ENCODE measurements at places on chromosomes 13 and 19.

- DNase-seq = no peak
Observed at GRCh38 chr19:17197666-17198065, 17.5 kb upstream of the USE1 start.

- DNase-seq = no peak
Observed at GRCh38 chr13:84946192-84946591, 853.0 kb downstream of the SLITRK6 start.

- no peak for DNase-seq
Observed at GRCh38 chr13:46320406-46320805, 66.6 kb downstream of the RUBCNL start.

GRCh38 chr19:39307822-39308530 lies 11.8 kb downstream of the IFNL1 start:
- DNase-seq = no peak

- DNase-seq = no peak
Observed at GRCh38 chr19:49806620-49806959, 6.5 kb downstream of the FUZ start.

DNA sequence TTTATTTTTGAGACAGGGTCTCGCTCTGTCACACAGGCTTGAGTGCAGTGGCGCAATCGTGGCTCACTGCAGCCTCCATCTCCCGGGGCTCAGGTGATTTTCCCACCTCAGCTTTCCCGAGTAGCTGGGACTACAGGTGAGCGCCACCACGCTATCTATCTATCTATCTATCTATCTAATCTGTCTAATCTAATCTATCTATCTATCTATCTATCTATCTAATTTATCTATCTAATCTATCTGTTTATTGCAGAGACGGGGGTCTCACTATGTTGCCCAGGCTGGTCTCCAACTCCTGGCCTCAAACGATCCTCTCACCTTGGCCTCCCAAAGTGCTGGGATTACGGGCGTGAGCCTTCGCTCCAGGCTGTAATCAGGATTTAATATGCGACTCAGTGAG lies 587 bp downstream of the ZNF613 start:
- no peak for DNase-seq

DNA sequence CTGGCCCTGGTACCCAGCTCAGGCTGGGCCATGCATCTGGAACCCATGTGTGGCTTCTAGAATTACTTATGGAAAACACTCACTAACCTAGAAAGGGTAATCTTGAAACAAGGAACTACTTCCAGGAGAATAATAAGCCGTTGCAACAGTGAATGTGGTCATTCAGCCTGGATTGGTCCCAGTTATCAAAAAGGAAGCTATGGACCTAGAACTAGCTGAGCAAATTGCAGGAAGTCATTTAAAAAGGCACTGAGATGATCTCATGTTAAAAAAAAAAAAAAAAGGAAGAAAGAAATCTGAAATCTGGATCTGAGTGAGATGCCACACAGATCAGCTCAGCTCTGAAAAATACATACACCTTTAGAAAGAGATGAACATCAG lies 59.6 kb downstream of the DCT start:
- DNase-seq = no peak

- DNase-seq = no peak
Observed at GRCh38 chr19:36113894-36114720, 568 bp downstream of the POLR2I start.

GRCh38 chr13:71339005-71339404 lies 528.0 kb downstream of the DACH1 start:
- no peak for DNase-seq

GRCh38 chr13:106133025-106133424 lies 402.4 kb downstream of the EFNB2 start:
- DNase-seq = no peak

DNA sequence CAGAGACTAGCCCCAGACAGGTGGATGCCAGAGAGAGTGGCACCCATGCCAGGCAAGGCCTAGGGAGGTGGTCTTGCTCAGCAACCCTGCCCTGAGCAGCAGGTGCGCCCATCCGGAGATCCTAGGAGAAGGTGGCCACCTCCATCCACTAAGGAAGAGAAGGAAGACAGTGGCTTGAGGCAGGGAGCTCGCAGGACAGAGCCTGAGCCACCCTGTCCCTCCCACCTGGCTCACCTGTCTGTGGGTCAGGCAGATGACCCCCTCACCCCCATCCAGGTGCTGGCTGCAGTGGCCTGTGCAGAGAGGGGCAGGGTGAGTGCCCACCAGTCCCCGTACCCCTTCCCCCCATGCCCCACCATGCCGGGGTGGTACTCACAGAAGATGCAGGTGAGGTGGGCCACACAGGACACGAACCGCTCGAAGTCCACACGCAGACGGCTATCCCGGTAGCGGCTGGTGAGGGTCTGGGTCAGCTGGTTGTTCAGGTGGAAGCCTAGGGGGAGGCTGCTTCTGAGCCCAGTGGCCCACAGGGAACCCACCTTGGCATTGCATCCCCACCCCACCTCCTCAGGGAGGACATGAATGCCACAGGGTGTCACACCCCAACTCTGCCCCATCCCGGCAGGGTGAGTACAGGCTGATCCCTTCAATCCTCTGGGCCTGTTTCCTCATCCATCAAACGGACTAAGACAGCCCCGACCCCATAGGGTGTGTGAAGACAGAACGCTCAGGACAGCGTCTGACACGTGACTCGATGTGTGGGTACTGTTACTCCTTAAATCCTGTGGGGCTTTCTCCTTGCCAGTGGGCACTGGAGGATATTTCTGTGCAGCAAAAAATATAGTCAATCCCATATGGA lies 13.3 kb downstream of the CAPN12 start:
- DNase-seq = no peak

GRCh38 chr13:41496420-41497234 lies 39.3 kb downstream of the RGCC start:
- no peak for DNase-seq

GRCh38 chr19:52670046-52670445 lies 31.9 kb upstream of the ZNF83 start:
- DNase-seq = no peak

DNA sequence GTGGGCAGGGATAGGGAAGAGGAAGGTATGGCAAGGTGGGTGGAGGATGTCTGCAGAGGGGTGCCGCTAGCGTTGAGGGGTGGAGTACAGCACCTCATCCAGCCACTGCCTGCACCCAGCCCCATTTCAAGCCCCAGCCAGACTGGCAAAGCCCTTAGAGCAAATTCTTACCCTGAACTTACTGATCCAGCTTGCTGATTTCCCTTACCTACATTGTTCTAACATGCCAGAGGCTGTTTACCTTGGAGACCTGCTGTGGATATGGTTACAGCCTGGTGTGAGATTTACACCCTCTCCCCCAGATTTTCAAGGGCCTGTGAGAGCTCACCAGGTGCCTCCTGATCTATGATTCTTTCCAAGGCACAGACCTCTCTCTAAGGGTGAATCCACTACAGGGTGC lies 86.0 kb downstream of the ZNF726 start:
- no peak for DNase-seq

DNA sequence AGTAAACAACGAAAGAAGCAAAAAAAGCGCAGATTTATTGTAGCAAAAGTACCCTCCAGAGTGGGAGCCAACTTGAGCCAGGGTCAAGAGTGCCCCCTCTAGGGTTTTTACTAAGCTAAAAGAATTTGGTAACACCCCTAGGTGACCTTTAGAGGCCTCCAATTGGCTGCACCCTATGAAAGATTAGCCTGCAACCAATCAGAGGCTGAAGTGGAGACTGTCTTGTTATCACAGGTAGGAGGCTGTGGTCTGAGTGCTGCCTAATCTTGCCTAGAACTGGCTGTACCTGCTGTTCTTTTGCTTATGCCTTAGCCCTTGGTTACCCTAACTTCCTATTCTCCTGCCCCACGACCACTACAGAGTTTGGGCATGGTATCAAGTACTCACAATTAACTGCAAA lies 38.3 kb downstream of the ANKRD10 start:
- no peak for DNase-seq

- DNase-seq = no peak
Observed at GRCh38 chr19:10560154-10560553, 5.7 kb downstream of the KRI1 start.

GRCh38 chr19:8675066-8675465 lies 23.5 kb downstream of the ACTL9 start:
- no peak for DNase-seq

DNA sequence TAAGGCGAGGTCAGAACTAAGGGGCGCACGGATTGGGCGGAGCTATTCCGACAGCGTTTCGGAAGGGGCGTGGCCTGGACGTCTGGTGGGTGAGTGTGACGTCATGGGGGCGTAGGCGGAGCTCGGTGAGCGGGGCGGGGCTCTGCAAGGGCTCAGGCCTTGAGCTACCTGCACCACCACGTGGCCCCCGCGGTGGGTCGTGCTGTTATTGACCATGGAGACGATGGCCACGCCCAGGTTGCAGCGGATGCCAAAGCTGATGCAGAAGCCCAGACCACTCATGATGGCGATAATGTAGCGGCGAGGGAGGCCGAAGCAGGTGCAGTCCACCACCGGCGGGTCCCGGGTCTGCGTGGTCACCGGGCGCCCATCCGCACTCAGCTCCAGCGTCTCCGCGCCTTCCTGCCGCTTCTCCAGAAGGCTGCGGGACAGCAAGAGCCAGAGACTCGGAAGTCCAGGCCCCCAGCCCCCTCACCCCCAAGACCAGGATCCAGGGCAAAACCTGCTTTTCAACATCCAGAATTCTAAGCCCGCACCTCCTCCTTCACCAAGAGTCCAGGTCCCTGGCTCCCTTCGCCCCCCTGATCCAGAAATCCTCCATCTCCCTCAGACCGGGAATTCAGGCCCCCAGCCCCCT lies 4.8 kb downstream of the SLC17A7 start:
- DNase-seq = no peak

DNA sequence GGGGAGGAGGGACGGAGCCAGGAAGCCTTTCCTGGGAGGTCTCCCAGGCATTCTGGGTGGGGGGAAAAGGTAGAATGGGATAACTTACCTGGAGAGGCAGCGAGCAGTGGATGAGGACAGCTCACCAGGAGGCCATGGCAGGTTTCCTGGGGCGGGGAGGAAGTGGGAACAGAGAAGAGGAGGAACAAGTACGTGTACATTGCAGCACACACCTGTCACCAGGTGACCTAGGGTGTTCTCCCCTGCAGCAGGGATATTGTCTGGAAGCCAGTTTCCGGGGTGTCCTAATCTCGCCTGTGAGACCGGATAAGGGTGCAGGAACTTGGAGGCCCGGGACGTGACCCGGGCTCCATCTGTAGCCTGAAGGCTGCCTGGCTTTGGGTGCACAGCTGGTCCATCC lies at the start of gene FUT3:
Gene FUT3 (minus strand): TSS at position 148 of the 400 bp plus-strand sequence.
- DNase-seq = no peak

- no peak for DNase-seq
Observed at GRCh38 chr13:111117961-111118360, 2.9 kb downstream of the ARHGEF7 start.

DNA sequence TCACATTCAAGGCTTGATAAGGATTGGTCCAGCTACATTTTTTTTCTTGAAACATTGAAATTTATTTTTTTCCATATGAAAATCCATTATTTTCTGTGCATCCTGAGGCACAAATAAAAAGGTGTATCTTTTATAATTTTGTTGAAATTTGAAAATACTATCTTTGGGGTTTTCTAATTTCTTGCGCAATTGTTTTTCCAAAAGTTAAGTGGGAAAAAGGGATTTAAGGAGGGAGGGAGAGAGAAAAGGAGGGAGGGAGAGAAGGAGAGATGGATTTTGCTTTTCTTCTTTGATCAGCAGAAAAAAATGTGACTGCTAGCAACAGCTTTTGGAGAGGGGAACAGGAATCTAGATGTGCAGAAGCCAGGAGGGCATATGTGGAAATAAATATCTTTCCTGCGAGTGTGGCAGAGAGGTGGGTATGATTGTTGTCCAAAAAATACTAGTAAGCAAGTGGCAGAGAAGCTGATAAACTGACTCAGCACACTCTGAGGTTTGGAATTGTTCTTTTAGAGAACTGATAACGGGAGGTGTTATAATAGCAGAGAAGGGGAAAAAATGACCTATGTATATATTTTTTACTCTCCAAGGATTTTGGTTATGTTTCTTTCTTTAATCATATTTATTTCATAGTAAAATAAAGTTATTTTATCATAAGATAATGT lies 61.2 kb upstream of the EDNRB start:
- no peak for DNase-seq

- no peak for DNase-seq
Observed at GRCh38 chr19:40193587-40193849, 2.3 kb downstream of the MAP3K10 start.

- DNase-seq = no peak
Observed at GRCh38 chr13:21557995-21558394, 46.0 kb downstream of the MICU2 start.

GRCh38 chr13:37535501-37535900 lies 63.1 kb downstream of the POSTN start:
- DNase-seq = no peak

DNA sequence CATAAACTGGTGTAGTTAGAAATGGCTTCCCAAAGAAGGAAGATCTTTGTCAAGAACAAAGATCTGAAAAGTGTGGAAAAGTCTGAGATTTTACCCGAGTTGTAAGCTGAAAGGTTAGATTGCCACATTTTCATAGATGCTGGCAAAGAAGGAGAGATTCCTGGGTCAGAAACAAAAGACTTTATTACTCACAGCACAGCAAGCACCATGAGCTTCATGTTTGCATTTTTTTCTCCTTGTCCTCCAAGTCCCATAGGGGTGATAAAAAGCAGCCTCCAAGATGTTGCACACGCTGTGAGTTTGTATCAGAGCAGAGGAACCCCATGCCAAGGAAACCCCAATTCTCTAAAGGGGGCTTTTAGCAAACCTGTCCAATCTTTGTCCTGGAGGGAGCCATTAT lies 29.3 kb downstream of the MZT1 start:
- no peak for DNase-seq

GRCh38 chr19:28961772-28962500 lies 251.0 kb downstream of the UQCRFS1 start:
- DNase-seq = no peak

GRCh38 chr13:75481176-75482069 lies 546 bp downstream of the TBC1D4 start:
- DNase-seq = no peak

DNA sequence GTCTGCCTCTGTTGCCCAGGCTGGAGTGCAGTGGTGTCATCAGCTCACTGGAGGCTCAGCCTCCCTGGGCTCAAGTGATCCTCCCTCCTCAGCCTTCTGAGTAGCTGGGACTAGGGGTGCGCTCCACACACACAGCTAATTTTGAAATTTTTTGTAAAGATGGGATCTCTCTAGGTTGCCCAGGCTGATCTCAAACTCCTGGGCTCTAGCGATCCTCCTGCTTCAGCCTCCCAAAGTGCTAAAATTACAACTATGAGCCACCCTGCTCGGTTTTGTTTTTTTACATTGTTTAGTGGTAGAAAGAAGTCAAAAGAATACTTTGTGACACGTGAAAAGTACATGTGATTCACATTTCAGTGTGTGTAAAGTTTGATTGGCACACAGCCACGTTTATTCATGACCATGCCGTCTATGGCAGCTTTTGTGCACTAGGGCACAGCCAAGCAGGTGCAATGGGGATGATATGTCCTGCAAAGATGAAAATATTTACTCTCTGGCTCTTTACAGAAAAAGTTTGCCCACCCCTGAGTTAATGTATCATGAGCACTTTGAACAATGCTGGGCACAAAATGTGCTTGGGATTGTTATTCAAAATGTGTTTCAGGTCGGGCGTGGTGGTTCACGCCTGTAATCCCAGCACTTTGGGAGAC lies 16.2 kb upstream of the NFIC start:
- no peak for DNase-seq

GRCh38 chr19:44757735-44758505 lies 9.4 kb downstream of the BCL3 start:
- DNase-seq = no peak
